ENCODE measurements at places on chromosomes 6 and 20.

GRCh38 chr20:59813126-59813947, 120.1 kb downstream of the SYCP2 start:
- no peak for DNase-seq

DNA sequence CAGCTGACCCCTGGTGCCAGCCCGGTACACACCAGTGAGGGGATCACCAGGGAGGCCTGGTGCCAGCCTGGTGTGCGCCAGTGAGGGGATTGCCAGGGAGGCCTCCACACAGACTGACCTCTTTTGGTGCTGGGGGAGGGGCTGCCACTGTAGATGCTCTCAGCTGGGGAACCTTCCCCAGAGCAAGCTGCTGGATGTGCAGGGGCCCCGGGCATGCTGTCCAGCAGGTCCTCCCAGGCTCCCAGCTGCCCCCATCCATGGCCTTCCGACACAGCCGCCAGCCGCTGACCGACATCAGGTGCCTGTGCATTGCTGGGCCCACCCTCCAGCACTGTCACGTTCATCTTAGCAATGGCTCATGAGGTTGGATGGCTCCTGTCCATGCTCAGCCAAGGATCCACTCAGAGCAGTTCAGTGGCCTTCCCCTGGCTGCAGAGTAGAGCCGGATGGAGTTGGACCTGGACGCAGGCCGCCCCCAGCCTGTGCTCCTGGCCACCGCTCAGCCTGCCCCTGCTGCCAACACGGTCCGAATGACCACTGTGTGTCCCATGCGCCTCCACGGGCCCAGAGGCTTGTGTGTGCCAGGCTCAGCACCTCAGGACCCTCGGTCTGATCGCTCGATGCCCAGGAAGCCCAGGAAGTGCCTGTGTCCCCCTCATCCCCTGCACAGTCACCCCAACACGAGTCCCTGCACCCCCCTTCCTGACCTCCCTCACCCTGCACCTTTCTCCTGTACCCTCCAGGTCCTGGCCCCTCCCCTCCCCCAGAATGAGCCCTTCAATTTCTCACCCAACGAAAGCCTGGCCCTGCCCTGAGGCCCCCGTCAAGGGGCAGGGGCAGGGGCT, 95.7 kb downstream of the YTHDF1 start:
- DNase-seq, result no peak

- DNase-seq, result no peak
Observed at GRCh38 chr6:152229330-152229729, 407.8 kb downstream of the SYNE1 start.

DNA sequence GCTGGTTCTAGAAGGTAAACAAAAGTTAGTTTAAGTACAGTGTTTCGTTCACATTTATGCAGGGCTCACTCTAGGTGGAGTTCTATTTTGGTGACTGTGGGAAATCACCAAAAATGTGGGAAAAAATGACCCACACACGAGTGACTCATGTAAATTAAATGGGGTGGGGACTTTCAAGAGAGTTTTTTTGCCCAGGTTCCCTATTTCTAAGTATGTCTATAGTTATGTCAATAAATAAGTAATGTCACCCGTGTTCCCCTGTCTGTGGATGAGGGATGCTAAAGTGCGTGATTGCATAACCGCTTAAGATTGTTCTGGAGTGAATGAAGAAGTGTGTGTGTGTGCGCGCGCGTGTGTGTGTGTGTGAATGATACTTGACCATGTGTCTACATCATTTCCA, 69.1 kb downstream of the MYB start:
- no peak for DNase-seq
